Left lung (tissue), 14 donors: ENCODE measurements at places on chromosomes 16 and 17. TPM values are rescaled to one million over a fixed set of nuclear protein-coding genes. Genes with fewer than 3 reads are reported as not detected.

OSGIN1 gene
- 0.55 TPM for polyA plus RNA-seq

DNA sequence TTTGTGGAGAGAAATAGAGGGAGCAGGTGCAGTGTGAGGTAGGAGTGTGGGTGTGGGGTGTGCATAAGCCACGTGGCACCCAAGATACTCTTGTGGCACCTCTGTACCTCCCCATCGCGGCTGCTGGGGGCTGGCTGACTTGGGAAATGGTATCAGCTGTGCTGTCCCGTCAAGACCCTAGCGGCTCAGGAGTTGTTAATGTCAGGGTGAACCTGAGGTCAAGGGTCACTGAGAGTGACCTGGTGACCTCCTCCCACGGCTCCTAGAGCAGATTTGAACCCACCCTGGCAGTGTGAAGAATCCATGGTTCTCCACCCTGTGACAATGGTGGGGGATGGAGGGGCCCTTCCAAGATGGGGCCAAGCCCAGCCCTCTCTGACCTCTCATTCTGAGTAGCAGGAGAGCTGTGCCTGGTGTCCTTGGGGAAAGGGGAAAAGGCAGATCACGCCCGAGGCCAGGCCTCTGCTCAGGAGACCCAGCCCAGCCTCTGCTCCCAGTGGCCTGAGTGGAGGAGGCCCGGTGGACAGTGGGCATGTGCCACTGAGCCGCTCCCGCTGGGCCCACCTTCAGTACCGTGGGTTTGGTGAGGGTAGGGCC is 3.0 kb upstream of the WFIKKN2 start:
- no peak for DNase-seq

GRCh38 chr16:616733-617586 is 13.8 kb upstream of the WFIKKN1 start:
- DNase-seq, result peak; percentile 54

GRCh38 chr17:57442914-57443571 is 186.7 kb downstream of the MSI2 start:
- no peak for DNase-seq

DNA sequence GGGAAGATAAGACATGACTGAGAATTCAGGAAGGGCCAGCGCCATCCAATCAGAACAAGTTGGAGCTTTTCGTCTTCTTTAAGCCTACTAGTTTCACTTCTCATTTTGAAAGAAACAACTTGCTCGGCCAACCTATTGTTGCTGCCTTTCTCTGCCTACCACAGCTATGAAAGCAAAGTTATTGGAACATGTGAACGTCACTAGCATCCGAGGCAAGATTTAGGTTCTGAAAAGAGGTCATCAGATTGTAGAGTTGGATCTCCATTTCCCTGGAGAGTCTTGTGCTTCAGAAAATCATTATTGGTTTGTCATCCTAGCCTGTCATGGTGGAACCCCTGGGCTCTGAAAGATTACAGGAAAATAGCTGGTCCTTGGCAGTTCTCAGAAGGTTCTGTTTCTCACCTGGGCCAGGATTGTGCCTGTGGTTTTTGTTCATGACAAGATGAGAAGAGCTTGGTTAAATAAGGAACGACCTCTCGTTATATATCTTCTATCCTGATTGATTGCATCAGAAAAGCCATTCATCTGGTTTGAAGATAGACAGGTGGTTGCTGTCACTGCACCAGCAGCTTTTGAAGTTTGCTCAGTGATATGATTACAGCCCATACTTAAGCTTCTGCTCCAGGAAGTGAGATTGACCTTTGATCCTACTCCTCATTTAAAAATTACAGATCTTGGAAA is 25.3 kb downstream of the CDH13 start:
- DNase-seq, result no peak
